NCI-H1436 treated with DMSO at 0.1 percent for 48 hours (cell line): ENCODE measurements at places on chromosomes 3 and 15.
A peak's percentile ranks its signal among the peaks of the same experiment; 100 is the strongest.

DNA sequence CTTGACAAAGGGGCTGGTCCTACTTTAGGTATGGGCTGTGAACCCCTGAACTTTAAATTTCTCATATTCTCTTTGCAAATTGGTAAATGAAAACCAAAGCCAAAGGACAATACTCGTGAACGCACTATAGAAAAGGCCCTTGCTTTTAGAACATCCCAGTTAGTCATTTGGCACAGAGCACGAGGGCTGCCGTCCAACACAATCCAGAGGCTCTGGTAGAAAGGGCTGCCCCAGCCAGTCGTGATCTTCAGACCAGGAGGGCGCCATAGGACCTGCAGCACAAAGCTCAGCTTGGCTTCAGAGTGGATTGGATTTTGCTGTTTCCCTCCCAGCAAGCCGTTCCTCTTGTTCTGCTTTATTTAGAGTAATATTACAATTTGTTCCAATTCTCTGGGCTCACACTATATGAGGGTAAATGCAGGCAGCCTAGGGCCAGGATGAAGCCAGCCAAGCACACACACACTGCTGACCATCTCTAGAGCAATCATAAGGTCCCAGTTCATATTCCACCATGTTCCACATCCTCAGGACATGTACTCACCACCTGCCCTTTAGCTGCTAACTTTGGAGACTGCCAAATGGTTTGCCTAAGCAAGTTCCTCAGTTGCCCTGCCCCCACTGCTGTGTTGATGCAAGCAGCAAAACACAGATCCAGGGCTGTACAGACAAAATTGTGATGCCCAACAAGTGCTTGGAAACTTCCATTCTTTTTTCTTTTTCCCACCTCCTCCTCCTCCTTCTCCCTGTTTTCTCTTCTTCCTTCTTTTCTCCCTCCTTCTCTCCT, 6.0 kb upstream of the BFSP2 start:
- no peak for DNase-seq

DNA sequence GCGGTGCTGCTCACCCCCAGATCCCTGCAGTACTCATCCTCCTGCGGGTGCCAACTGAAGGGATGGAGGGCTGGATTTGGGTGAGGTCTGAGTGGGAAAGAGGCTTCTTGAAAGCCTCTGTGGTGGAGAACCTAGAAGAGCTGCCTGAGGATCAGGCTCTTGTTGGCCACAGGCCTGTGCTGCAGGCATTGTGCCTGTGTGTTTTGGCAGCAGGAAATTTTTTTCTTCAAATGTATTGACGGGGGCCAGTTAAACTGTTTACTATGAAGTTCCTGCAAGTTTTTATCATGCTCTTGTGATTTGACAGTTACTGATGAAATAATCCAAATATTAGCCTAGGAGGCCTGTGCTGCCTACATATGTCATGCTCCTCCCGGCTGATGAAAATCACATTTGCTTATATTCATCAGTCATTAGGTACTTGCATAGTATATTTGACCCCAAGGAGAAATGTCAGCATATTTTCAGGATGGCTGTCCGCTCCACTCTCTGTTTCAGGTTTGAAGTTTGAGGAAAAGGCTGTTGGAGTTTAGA, 103.1 kb downstream of the THSD4 start:
- no peak for DNase-seq

DNA sequence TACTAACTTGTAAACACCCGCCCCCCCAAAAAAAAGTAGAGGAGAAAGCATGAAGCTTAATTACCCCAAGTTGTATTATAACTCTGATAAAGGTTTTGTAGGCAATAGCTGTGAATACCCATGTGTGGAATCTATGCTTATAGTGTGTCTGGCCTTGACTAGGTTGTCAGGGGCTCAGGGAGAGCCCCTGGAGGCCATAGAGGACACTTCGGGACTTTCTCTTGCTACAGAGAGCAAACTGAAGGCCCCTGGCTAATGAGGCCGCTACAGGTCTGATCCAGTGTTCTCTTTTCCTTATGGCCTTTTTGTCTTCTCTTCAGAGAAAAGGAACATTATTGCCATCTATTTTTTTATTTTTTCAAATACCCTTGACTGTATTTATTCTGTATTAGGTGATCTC, 19.1 kb upstream of the SCAANT1 start:
- no peak for DNase-seq

DNA sequence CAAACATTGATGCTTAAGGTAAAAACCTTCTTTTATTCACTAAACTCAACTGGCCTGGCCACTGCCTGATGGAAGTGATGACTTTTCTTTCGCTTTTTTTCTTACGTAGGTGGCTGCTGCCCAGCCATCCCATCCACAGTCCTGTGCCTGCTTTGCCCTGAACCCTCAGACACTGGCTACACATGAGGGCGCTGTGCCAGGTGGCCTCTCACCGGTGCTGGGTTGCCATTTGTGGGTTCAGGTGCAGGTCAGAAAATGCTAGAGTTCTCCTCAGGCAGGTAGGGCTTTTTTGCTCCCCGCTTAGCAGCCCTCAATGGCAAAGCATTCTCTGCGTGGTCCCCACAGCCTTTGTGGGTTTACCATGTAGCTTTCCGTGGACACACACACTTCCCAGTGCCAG, 88.3 kb upstream of the PRR23E start:
- DNase-seq, result no peak

GRCh38 chr3:124873226-124873625, 13.9 kb downstream of the ITGB5 start:
- no peak for DNase-seq

GRCh38 chr15:101000271-101000681, 81.1 kb downstream of the LRRK1 start:
- DNase-seq, result no peak

DNA sequence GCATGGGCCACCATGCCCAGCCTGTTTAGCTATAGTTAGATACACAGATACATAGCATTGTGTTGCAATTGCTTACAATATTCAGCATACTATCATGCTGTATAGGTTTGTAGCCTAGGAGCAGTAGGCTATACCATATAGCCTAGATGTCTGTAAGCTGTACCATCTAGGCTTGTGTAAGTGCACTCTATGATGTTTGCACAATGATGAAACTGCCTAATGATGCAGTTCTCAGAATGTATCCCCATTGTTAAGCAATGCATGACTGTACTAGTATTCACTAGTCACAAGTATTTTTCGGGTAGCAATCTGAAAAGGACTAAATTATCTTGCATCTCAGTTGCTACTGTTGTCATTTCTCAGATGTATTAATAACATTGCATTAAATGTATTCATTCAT, 16.0 kb downstream of the PIGB start:
- no peak for DNase-seq

DNA sequence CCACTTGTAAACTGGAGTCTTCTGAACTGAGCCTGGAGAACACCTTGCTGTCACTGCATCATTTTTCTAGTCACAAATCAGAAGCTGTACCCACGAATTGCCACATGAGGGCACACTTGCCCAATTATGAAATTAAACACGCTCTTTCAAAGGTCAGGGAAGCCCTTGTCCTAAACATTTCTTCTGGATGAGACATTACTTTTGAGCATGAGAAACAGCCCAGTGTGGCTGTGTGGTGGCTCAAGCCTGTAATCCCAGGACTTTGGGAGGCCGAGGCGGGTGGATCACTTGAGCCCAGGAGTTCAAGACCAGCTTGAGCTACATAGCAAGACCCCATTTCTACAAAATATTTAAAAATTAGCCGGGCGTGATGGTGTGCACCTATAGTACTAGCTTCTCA, 27.5 kb upstream of the CFAP161 start:
- DNase-seq, result no peak

GRCh38 chr15:76140074-76140464, 80.3 kb downstream of the TMEM266 start:
- DNase-seq, result no peak

GRCh38 chr15:56824175-56824574, 90.9 kb upstream of the ZNF280D start:
- no peak for DNase-seq

GRCh38 chr3:142929109-142929508, 34.4 kb downstream of the PAQR9 start:
- no peak for DNase-seq

- no peak for DNase-seq
Observed at GRCh38 chr3:73389117-73389813, 235.5 kb downstream of the PDZRN3 start.

DNA sequence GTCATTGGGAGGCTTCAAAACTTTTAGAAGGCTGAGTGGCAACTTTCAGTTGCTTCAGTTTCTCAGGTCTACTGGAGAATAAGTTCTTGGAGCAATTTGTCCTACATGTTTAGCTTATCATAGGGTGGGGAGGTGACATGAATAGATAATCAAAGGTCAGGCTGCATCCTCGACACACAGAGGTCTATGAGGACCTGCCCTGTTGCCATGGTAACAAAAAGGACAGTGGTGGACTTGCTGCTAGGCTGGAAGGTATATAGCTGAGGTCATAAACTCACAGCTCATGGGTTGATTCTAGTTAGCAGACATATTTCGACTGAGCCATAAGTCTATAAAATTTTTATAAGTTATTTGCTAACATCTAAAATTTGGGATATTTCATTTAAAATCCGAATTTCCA, 267.0 kb downstream of the THRB start:
- no peak for DNase-seq

GRCh38 chr3:14329116-14329830, 73.1 kb upstream of the SLC6A6 start:
- DNase-seq, result peak; percentile 34

DNA sequence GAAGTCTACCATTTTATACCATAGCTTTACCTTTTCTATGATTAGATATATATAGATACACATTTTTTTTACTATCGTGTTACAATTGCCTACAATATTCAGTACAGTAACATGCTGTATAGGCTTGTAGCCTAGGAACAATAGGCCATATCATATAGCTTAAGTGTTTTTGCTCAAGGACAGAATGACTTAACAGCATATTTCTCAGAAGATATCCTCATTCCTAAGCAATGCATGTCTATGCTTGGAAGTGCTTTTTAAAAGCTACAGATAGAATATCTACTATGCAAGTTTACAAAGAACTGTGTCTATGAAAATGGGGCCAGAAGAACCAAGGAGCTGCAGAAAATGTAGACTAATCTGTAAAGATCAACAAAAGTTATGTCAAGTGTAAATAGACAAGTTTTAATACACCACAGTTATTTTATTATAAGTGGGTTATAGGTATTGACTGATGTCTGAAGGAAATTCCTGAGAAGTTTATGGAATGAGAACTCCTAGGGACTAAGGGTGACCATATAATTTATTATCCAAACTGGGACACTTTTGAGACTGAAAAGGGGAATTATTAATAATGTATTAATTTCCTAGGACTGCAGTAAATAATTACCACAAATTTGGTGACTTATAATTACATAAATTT, 138.7 kb upstream of the TGFBR2 start:
- no peak for DNase-seq

GRCh38 chr3:186461141-186461540, 83.0 kb downstream of the CRYGS start:
- DNase-seq, result no peak

DNA sequence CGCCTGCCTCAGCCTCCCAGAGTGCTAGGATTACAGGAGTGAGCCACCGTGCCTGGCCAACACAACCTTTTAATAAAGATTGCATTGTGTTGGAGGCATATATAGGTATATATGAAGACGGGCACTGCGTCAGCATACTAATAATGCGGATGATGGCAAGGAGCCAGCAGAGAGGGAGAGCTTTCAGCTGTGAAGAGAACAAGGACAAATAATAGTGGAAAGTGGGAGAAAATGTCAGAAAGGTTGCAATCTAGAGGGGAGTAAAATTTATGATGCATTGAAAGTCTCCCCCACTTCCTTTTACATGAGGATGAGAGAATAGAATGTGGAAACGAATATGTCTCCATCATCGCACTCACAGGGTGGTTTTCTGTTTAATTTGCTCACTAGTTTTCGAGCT, 170.5 kb upstream of the TBL1XR1 start:
- DNase-seq, result no peak

DNA sequence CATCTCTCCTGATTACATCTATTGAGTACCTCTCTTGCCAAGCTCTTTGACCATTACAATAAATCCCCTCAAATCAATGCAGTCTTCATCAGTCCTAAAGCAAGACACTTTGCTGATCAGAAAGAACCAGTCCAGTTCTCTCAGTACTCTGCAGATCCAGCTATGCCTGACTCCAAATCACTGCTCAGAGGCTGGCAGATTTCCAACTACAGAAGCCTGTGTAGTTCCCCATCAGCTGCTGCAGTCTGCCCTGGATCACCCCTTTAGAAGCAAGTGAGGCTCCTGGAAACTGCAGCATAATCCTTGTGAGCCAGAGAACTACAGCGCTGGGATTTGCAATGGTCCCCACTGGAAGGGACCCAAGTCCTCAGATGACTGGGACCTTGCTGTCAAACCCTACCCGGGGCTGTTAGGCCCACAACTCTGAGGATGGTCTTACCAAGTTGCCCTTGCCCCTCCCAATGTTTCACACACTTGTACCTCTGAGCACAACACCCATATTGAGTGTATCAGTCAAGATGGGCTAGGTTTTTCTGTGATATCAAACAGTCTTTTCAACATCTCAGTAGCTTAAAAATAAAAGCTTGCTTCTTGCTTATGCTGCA, 81.9 kb upstream of the TOPAZ1 start:
- no peak for DNase-seq

DNA sequence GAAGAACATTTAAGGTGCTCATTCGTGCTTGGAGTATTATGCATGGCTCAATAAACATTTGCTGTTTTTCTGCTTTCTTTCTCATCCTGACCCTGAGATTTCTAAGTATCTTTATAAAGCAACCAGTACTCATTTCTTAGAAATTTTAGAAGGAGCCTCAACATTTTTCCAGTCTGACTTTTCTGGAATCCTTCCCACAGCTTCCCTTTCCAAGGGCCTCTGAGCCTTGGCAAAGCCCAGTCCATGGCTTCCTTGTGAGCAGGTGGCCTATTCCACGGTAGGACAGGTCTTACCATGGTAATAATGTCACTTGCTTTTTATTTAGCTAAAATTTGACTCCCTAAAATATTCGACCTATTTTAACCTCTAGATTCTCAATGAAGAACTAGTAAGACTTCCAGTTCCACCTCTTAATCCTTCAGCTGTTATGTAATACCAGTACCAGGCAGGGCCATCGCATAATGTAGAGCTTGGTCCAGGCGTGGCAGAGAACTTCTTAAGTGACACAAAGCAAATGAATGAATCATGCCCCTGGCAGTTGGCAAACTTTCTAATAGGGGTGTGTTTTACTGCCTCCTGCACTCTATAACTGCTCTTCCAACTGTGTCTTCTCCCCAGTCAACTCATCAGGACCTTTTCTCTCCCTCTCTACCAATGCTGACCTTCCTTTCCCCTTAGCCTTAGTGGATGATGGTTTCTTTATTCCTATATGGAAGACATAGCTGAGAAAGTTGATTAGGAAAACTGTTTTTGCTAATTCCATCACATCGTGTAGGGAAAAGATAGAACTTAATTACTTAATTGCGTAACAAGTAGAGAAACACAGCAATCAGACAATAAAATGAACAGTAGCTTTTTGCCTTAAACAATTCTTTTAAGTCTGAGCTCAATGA, 894 bp upstream of the TM4SF4 start:
- DNase-seq, result no peak

DNA sequence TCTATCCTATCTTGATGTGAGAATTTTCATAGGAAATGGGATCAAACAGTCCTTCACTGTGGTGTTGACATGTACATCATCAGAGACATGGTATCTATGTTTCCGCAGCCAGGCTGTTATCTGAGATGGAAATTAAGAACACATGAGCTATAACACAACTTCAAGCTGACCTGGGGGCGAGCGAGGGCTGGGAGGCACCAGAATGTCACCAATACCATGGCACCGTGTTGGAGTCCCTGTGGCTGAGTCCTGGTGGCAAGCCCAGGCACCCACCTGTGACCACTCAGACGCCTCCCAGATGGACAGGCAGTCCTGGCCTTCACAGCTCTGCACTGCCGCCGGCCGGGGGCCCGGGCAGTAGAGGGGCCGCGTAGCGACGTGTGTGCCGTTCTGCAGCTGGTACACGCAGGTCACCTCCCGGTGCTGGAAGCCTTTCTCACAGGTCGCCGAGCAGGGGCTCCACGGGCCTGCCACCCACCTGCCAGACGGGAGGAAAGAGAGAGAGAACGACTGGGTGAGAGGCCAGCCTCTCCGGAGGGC, 263.9 kb upstream of the LYSMD4 start:
- DNase-seq, result no peak
